GDM1 (cell line): ENCODE measurements at places on chromosomes 4 and X.

DNA sequence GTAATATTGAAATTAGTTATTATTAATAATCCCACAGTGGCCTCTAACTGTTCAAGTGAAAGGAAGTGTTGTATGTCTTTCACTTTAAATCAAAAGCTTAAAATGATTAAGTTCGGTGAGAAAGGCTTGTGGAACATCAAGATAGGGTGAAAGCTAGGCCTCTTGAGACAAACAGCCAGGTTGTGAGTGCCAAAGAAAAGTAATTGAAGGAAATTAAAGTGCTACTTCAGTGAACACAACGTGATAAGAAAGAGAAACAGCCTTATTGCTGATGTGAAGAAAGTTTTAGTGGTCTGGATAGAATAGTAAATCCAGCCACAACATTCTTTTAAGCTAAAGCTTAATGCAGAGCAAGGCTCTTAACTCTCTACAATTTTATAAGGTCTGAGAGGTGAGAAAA lies 42.6 kb upstream of the IL13RA2 start:
- no peak for DNase-seq

DNA sequence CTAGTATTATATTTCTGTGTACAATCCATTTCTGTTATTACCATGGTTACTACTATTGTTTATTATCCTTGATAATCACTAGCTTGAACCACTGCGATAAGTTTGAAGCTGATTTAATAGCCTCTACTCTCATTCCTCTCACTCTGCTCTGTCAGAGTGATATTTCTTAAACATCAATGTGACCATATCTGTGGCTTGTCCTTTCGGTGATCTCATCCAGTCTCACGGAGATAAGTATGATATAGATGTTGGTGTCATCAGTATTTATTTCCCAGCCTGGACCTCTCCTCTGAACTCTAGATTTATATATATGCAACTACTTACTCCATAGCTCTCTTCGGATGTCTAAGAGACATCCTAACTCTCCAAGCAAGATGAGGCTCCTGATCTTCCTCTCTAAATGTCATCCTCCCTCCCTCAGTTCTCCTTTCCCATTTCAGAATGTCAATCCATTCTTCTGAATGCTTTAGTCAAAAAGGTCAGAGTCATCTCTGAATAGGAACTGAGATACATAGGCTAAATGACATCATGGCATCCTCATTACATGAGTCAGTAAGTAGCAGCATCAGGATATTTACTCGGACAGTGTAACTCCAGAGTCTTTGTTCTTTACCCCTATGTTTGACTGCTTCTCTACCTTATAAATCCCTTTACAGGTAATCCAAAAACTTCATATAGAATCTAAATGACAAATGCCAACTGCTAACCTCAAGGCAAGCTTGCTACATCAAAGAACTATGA lies 129.5 kb downstream of the PACRGL start:
- no peak for DNase-seq

DNA sequence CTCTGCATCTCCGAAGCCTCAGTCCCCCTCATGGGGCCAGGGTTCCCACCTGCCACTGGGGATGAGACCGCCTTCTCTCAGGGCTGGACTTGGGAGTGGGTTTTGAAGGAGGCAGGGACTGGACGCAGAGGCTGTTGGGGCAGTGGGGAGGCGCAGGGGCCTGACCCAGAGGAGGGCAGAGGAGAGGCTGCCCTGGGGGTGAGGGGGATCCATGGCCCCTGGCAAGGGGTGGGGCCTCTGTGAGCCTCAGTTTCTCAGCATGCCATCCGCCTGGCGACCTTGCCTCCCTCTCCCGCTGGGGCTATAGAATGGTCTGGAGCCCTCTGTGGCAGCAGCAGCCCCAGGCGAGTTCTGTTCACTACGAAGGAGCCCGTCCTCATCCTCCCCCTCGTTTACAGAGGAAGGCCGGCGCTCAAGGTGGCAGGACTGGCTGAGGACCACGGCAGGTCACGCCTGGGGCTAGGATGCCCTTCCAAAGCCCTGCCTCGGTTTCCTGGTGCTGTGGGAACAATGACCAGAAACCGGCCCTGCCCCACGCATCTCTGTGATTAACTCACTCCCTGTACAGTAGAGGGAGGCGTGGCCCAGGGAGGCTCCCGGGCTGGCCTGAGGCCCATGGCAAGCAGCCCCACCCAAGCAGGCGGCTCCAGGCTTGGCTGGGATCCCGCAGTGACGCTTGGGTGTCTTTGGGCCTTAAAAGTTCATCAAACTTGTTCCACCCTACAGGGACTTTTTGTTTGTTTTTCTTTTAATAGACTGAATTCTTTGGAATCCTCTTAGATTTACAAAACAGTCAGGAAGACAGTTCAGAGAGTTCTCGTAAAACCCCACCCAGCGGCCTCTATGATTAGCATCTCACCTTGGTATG lies 16.0 kb upstream of the SH3TC1 start:
- no peak for DNase-seq

DNA sequence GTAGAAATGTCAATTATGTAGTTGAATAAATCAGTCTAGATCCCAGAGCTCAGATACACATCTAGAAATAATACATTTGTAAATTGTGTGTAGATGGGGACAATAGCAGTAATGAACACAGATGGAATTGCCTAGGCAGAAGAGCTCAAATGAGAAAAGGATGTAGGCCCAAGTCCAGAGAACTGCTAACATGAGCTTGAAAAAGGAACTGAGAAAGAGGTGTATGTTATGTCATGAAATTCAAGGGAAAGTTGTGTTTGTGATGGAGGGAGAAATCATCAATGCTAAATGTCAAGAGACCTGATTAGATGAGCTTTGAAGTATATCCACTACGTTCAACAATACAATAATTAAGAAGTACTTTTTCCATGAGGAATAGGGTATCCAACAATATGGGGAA lies 376.6 kb upstream of the ATOH1 start:
- DNase-seq: no peak

DNA sequence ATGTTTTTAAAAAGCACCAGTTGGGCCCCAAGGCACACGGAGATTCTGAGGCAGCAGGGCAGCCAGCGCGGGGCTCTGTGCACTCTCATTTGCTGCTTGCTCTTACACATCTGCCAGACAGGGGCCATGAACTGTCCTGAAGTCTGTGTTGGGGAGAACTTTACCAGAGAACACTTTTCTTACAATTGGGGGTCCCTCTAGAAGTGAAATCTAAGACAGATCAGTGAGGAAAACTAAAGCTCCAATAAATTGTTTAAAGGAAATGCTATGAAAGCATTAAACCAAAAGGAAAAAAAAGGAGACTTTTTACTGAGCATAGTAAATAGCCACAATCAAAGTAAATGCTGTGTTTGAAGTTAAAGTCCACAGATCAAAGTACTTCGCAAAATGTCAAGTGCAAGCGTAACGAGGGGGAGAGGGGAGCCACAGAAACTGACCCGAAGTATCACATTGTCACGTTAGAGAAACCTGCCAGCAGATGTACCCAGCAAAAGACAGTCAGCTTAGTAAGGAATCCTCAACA lies 37.8 kb downstream of the SORBS2 start:
- no peak for DNase-seq

DNA sequence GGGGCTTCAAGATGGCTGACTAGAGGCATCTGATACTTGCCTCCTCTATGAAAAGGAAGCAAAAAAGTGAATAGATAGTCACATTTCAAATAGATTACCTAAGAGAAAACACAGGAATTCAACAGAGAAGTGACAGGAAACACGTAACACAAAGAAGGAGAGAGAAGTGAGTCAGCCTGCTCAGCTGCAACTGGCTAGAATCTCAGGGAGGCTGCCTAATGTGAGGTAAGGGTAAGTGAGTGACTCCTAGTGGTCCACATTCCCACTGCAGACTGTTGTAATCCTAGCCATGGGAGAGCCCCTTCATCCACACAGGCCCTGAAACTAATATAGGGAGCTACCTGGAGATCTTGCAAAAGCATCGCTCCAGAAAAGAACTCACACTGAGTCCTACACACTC lies 179.2 kb downstream of the SLC7A11 start:
- no peak for DNase-seq

DNA sequence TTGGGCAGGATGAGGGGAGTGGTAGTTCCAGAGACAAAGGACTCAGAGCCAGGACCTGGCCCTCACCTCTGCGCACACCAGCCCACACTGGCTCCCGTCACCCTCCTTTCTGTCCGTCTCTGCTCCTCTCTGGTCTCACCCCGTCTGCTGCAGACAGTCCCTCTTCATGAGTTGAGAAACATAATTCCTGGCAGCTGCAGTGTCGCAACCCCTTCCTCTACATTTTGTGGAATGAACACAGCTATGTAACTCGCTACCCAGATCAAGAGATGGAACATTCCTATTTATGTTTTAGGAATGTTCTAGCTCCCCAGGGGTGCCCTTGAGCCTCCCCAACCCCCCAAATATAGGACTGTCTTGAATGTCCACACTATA lies 59.3 kb downstream of the SHROOM2 start:
- DNase-seq: no peak

DNA sequence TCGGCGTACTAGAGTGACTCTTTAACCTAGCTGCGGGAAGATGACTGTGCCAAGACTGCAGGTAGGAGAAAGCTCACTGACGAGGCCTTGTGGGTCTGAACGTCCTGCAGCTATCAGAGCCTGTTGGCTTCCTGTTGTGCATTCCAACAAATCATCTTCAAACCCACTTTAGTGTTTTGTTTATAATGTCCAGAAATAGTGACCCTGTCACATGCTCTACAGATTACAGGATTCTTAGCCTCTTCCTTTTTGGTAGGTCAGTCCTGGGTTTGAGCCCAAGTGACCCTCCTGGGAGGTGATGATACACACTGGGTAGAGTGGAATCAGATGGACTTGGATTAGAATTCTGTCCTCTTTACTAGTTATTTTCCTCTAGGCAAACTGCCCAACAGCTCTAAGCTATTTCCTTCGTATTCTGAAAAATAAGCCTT lies 33.2 kb downstream of the HTT start:
- DNase-seq: no peak

- no peak for DNase-seq
Observed at GRCh38 chr4:31702326-31702725, 982.2 kb downstream of the PCDH7 start.

GRCh38 chr4:143021384-143021783 lies 163.3 kb upstream of the USP38 start:
- DNase-seq: no peak

DNA sequence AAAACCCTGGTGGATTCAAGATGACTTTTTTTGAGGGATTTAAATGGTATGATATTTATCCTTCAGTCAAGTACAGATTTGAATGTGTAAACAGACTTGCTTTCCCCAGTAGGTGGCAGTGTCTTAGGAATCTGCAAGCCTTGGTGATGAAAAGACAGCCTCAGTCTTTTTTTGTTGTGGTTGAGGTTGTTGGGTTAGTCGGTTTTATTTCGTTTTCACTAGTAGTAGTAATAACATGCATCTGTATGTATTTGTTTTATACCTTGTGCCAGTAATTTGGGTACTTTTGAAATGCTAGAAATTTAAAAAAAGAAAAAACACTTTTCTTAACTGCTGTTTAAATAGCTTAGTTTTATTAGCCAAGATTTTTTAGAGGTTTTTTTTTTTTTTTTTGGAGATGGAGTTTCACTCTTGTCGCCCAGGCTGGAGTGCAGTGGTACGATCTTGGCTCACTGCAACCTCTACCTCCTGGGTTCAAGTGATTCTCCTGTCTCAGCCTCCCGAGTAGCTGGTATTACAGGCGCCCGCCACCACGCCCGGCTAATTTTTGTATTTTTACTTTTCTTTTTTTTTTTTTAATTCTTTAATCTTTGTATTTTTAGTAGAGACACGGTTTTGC lies 39.2 kb downstream of the COPS4 start:
- DNase-seq: peak; percentile 54

DNA sequence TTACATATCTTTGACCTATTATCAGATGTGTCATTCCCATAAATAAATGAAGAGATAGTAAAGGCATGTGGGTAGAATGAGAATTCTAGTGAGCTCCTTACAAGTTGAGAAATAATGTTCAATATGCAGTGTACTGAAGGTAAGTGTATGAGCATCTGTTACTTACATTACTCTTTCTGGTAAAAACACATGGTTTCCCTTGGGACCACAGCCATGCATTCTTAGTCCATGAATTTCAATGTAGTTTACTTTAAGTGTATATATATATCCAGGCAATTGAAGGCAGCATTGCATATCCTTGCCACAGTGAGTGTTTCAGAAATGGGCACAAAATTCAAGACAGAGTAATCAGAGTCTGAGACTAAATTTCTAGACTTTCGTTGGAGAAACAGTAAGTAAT lies 277.2 kb downstream of the CXXC4 start:
- no peak for DNase-seq

GRCh38 chr4:157514711-157515110 lies 294.2 kb downstream of the GRIA2 start:
- no peak for DNase-seq

GRCh38 chr4:91502365-91502764 lies 801.4 kb upstream of the GRID2 start:
- no peak for DNase-seq

DNA sequence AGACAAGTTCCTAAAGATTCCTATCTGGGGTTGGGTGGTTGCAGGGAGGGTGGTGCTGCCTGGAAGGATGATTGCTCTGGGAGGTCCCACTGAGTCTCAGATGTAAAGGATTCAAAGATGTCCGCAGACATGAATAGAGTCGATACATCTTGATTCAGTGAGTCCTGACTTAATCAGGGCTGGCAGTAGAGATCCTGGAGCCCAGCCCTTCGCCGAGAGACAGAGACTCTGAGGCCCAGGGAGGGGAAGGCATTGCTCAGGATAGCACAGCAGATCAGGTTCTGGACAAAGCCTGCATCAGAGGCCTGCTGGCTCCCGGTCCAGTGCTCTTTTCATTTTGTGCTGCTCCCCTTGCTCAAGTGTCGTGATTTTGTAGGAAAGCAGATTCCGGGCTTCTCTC lies 21.7 kb downstream of the PJA1 start:
- no peak for DNase-seq

DNA sequence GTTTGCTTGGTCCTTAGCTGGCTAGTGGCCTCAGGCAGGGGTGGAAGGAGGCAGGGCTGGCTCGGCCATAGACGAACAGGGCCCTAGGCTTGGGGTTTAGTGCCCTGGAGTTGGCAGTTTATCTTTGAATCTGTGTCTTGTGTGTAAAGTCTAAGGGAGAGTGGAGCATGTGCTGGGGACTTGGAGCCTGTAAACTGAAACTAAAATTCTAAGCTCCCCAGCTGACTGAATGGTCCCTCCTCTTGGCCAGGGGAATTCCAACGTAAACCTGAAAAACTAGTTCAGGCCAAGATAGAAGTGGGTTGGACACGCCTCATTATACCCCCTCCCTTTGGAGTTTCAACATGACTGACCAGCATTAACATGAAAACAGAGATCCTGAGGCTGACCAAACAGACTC lies 46.1 kb upstream of the GPR78 start:
- no peak for DNase-seq
